NCI-H2081 treated with DMSO at 0.1 percent for 48 hours (cell line): ENCODE measurements at places on chromosomes 2 and 18.

- DNase-seq, result no peak
Observed at GRCh38 chr2:69603146-69603743, 40.3 kb downstream of the AAK1 start.

GRCh38 chr18:40450751-40451150 lies 1504.3 kb upstream of the PIK3C3 start:
- DNase-seq, result no peak

DNA sequence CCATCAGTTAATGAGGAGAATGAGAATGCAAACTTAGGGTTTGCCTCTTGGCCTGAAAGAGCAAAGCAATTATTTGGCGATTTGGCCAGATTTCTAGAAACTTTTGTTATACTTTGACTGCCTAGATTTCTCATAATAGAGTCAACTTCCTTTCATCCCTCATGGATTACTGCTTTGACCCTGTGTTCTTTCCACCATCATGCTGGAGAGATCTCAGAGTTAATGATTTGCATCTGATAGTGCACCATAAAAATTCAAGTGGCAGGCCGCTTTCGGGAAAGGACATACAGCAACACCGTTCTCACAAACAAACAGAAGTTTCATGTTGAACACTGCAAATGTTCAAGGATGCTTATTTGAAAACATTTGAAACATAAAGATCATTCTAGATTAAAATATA lies 143.7 kb upstream of the ZFP36L2 start:
- no peak for DNase-seq

DNA sequence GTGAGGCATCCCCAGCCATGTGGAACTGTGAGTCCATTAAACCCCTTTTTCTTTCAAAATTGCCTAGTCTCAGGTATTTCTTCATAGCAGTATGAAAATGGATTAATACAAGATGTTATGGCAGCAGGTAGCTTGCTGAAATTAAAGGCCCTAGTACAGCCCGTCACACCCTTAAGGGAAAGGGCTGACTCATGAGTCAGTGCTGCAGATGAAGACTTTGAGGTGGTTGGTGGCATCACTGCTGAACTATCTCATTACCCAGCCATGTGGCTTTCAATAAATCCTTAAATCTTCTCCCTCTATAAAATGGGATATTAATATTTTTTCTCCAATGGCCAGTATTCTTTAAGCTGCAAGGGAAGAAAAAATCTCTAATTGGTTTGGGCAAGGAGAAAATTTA lies 226.1 kb upstream of the CCDC68 start:
- DNase-seq, result no peak
